Stimulated activated CD8-positive, alpha-beta memory T cell treated with anti-CD3 and anti-CD28 coated beads, Interleukin-12 subunit alpha, Interleukin-12 subunit beta, amount 100 ng/mL, for 4 hours (primary cell): ENCODE measurements at places on chromosomes 7 and 10.
A peak's percentile ranks its signal among the peaks of the same experiment; 100 is the strongest.

- no peak for DNase-seq
Measured at GRCh38 chr7:12504149-12504548, 66.4 kb upstream of the SCIN start.

DNA sequence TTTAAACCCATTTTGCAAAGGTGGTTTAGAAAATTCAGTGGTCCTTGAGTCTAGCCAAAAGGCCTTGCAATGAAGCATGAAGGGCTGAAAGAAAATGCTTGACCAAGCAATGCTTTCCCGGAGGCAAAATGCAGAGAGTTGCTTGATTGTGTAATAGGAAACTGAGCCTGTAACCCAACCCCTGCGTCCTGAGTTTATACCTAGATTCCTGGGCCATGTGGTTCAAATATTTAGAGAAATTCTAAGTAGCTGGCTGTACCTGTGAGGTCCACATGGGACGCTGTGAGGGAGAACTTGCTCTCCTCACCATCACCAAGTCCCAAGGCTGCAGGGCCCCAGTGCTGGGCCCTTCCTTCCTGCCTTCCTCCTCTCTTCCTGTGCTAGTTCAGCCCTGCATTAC lies 45.7 kb downstream of the CXCL12 start:
- no peak for DNase-seq

DNA sequence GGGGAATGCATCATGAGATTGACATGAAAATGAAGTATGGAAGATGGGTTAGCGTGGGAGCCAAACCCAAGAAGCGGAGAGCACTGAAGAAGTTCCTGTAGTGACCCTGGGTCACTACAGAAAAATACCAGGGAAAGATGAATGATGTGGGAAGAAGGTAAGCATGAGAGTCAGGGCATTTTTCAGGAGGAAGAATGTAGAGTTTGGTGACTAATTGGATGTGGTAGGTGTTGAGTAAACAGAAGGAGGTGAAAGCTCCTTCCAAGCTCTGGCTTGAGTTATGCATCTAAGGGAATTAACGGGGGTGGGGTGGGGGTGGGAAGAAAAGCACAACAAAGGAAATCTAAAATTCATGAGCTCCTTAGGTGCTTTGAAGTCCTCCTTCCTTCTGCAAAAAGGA lies 238.1 kb upstream of the AOAH start:
- DNase-seq, result no peak

DNA sequence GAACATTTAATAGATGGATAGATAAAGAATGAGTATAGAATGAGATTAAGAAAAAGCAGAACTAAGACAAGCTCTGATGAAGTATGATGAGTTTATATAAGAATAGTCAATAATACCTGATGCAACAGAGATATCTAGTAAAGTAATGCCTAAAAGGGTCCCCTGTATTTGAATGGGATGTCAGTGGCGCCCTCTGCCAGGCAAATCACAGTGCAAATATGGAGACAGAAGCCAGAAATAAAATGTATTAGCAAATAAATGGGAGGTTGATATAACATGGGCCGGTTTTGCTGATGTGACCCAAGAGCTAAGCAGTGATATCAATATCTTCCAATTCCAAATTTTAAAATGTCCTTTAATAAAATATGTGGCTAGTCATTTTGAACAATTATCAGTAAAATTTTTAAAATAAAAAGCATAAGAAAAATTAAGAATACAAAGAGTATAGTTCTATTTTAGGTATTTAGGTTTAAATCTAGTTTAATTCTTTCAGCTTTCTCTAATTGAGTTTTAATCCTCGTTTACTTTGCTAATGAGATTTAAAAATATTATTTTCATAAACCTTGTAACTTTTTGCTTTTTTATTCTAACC lies 62.6 kb downstream of the ADK start:
- DNase-seq, result no peak

- no peak for DNase-seq
Measured at GRCh38 chr7:138919911-138920310, 61.3 kb downstream of the KIAA1549 start.

- no peak for DNase-seq
Measured at GRCh38 chr7:156038345-156038744, 226.1 kb upstream of the SHH start.

DNA sequence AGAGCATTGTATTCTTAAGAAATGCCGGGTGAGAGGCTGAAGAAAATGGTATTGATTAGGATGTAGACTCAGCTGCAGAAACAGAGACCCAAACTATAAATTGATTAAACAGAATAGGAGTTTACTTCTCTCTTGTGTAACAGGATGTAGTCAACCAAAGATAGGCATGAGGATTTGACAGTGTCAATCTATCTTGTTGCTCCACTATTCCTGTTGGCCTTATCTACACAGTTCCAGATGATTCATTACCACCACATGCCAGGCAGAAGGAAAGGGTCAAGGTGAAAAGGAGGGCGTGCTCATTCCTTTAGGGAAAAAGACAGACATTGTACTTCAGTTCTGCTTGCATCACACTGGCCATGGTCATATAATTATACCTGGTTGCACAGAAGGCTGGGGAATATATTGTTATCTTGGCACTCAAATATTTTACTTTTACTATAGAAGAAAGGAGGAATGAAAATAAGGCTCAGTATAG lies 11.9 kb upstream of the DMTF1 start:
- DNase-seq, result no peak

DNA sequence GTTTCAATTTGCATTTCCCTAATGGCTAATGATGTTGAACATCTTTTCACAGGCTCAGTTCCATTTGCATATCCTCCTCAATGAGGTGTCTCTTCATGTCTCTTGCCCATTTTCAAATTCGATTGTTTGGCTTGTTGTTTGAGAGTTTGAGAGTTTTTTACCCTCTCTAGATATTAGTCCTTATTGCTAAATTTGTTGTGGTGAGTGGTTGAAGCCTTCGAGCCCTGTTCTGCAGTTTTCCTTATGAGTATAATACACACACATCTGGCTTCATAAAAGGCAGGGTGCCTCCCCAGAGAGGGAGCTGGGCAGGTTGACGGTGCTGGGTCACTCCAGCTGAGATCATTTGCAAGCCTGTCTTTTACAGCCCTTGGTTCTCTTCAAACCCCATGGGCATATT lies 65.1 kb downstream of the RGS10 start:
- DNase-seq, result no peak

DNA sequence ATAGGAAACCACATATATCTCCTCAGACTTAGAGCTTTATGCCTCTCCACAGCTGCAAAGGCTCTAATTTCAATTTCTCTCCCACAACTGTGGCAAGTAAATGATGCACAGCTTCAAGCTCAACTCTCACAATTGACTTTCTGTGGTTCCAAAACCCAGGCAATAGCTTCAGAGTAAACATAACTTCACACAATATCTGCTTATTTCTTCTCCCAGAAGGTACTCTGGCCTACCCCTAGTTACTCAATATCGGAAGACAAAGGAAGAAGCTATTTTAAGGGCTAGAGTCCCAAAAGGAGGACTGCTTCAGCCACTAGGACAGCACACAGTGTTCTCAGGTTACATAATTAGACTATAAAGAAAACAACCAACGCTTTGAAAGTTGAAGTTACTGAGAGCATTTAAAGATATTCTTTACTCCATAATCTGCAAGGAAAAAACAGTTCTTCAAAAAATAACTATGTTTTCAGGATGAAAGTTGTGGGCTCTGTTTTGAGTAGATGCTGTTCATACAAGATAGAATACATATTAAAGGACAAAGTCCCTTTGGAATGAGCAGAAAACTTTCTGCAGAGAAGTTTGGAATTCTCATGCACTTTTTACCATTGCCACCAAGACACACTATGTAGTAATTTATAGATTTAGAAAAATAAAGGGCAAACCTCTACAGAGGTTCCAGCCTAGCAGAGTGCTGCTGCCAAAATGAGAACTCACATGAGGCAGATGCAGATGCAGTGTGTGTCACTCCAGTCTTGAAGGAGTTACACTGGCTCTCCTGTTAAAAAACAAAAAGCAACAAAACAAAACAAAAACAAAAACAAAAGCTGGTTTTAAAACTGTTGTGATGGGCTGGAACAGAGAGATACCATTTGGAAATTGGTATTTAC lies 81.8 kb downstream of the NT5C2 start:
- DNase-seq, result no peak

DNA sequence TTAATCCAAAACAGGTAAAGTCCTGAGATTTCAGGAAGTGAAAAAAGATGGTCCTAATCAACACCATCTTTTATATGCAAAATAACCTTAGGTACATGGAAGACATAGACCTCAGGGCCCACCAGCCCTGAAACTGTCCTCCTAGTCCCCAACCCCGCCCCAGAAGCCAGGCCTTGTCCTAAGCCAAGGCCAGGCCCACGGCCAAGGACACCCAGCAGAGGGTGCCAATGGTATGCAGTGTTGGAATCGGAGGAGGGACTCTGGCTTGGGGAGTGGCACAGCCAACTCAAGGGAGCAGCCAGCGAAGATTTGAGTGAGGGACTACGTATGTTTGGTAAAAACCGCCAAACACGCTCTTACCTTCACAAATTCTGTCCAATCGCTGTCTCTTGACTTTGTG lies 96.7 kb downstream of the ZRANB1 start:
- DNase-seq, result no peak

DNA sequence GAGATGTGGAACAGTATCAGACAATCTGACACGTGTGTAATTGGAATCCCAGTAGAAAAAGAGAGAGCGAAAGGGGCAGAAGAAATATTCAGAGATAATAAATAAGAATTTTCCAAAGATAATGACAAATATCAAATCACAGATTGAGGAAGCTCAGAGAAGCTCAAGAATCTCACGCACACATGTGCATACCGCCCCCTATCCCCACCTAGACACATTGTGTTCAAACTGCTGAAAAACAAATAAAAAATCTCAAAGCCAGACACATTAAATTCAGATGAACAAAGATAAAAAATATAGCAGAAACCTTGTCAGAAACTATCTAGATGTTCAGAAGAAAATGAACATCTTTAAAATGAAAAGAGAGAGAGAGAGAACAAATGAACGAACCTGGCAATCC lies 17.2 kb downstream of the SFR1 start:
- DNase-seq, result no peak

- no peak for DNase-seq
Measured at GRCh38 chr7:99639267-99639666, 22.5 kb downstream of the ZSCAN25 start.

GRCh38 chr7:16106869-16107268 lies 314.5 kb downstream of the CRPPA start:
- no peak for DNase-seq

GRCh38 chr7:17444673-17445072 lies 146.2 kb downstream of the AHR start:
- no peak for DNase-seq

DNA sequence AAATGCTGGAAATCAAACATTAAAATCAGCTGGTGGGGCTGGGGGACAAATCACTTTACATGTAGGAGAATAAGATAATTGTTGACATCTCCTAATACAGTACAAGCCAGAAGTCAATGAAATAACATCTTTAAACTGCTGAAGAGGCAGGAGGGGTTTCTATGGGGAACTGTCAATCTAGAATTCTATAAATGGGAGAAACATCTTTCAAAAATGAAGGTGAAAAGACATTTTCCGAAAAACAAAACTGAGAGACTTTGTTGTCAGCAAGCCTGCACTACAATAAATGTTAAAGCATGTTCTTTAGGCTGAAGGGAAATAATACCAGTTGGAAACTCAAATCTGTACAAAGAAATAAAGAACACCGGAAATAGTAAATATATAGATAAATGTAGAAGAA lies 17.3 kb upstream of the MSRB2 start:
- no peak for DNase-seq

DNA sequence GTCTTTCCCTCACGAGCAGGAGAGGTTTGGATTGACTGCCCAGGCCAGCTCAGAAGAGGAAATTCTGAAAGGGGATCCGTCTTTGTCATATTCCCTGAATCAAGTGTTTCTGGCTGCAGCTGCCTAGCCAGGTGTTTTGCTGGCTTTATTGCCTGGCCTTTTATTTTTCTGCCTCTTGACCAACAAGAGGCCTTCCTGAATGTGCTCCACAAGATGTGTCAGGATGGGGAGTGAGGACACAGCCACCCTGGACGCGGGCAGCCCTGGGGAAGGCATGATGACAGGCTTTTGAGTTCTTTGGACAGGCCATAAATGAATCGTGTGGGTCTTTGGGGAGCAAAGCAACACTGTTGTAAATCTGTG lies 163.6 kb downstream of the CAMK1D start:
- no peak for DNase-seq

DNA sequence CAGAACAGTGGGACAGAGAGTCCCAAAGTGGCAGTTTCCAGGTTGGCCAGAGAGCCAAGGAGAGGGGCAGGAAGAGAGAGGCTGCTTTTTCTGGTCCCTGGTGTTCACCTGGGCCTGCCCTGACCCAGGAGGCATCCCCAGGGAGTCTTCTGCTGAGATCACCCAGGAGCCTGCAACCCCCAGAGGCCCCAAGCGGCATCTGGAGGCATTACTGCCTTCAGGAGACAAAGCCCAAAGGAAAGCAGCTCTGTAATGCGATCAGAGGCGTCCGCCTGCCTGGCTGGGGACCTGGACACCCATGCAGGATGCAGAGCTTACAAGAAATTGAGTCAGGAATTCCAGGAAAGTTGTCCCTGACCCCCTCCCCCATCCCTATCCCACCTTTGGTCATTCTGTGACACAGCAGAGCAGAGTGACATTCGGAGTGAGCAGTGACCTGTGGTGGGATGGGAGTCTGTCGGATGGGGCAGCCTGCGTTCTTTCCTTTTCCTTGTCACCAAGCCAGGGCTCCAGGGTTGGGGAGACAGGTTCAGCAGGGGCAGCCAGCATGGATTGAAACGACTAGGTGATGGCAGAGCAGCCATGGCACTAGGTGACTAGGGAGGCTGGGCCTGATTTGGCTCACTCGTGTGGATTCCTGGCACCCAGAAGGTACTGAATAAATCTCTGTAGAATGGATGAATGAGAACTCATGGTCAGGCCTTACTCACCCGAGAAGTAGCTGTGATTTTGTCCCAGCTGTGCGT lies 10.4 kb downstream of the UNC5B start:
- DNase-seq, result no peak

DNA sequence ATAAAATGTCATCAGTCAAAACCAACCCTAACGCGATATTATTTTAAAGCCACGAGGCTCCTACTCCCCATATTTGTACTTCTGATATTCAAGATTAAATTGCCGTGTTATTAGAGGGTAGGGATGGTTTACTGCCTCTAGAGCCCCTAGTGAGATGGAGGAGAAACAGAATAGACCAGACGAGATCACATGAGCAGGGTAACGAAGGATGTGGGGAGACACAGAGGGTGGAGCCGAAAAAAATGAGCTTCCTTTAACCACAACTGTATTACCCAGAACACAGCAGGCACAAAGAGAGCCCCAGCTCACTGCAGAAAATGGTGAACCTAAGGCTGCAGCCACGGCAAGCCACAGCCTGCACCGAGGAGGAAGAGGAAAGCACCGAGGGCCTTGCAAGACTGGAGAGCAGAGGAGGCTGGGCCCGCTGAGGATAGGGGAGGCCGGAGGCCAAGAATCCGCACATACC lies 14.3 kb downstream of the ZC3HAV1 start:
- peak; percentile 45 for DNase-seq
